ENCODE measurements at places on chromosomes 1 and 21.

GRCh38 chr1:229068270-229068987 lies 202.5 kb upstream of the RAB4A start:
- peak; percentile 92 for DNase-seq

DNA sequence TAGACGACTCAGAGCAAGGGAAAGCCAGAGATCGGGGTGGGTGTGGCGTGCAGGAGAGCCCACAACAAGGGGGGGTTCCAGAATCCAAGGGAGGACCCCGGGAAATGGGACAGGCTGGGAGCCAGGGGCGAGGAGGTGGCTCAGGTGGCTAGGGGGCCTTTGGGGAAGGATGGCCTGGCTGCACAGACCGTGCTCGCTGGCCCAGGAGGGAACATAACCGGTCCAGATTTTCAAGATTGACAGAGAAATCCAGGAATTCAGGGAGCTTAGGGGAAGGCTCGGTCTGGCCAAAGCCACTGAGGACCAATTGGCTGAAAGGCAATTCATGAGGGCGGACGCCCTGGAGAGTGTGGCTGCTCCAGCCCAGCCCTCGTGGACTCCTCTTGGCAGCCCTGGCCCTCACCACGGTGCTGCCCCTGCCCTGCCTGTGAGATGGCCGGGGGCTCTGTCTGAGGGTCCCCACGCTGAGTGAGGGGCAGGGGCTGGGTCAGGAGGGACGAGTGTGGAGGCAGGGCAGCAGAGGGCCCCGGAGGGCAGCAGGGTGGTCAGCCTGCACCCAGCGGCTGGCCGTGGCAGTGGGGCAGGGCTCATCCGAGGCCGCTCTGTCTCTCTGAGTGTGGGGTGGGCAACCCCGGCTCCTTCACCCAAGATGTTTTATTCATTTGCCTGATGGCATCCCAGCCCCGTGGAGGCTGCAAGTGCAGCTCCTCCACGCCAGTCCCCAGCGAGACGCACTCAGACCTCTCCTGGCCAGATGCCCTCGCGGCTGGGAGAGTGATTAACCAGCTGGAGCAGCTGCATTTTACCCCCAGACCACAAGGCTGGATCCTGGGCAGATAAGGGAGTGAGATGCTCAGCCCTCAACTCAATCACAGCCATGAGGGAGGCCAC lies 5.6 kb upstream of the LRRC3 start:
- no peak for DNase-seq

DNA sequence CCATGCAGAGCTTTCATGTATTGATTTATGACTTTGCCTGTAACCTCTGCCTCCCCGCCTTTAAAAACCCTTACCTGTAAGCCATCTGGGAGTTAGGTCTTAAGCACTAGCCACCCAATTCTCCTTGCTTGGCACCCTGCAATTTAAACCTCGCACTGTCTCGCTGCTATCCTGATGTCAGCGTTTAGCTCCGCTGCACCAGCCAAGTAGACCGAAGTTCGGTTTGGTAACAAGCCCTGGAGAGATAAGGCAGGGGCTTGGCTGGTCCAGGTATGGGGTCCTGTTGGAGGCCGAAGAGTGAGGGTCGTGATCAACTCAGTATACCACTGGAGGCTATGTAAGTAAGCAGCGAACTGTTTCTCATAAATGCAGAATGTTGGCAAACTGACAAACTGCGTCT lies 64.4 kb downstream of the GALNT2 start:
- DNase-seq, result no peak

DNA sequence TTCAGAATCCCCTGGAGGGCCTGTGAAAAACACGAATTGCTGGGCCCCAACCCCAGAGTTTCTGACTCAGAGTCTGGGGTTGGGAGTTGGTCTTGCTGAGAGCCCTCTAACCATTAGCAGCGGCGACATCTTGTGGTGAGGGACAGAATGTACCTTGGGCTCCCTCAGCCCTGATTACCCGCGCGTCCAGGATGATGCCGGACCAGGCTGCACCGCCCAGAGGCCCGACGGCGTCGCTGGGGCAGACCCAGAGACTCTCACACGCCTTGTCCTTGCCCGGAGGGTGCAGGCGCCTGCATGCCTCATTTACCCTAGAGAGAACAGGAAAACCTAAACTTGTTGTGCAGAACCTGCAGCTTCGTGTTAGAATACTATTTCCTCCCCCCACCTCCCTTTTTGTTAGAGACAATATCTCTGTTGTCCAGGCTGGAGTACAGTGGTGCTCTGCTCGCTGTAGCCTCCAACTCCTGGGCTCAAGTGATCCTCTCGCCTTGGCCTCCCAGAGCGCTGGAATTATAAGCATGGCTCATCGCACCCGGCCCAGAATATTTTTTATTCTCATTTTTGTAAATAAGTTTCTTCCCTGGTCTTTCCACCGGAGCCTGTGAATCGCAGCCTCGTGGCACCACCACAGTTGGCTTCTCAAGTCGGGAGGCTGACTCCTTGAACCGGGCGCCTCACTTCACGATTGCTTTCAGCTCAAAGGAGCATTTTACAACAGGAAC lies 22.2 kb upstream of the RD3 start:
- peak; percentile 89 for DNase-seq

- no peak for DNase-seq
Observed at GRCh38 chr1:148161053-148161901, 9.2 kb upstream of the NBPF11 start.

- DNase-seq, result no peak
Observed at GRCh38 chr1:78035121-78035520, 10.6 kb upstream of the GIPC2 start.
